ENCODE measurements at places on chromosomes 12 and 14. TPM values are rescaled to one million over a fixed set of nuclear protein-coding genes. Genes with fewer than 3 reads are reported as not detected.

ADCY6 gene
- 19.0 TPM for total RNA-seq

EGLN3 gene
- total RNA-seq: 3.2 TPM

RNASE4 gene
- total RNA-seq: 8.5 TPM

FCF1 gene
- total RNA-seq: 33.1 TPM

OVCH1 gene
- total RNA-seq: not detected

ASIC1 gene
- total RNA-seq: 6.3 TPM

AQP6 gene
- total RNA-seq: not detected

IL22 gene
- not detected for total RNA-seq

ALG10B gene
- 9.4 TPM for total RNA-seq

SIRT4 gene
- 0.98 TPM for total RNA-seq

SNRPF gene
- total RNA-seq: 47.4 TPM

LRRIQ1 gene
- total RNA-seq: 0.40 TPM

GUCY2C gene
- not detected for total RNA-seq

KLHDC1 gene
- total RNA-seq: 0.07 TPM

NOP9 gene
- total RNA-seq: 30.4 TPM
